Naive thymus-derived CD4-positive, alpha-beta T cell (primary cell): ENCODE measurements at places on chromosomes 4 and X.
A peak's percentile ranks its signal among the peaks of the same experiment; 100 is the strongest.

DNA sequence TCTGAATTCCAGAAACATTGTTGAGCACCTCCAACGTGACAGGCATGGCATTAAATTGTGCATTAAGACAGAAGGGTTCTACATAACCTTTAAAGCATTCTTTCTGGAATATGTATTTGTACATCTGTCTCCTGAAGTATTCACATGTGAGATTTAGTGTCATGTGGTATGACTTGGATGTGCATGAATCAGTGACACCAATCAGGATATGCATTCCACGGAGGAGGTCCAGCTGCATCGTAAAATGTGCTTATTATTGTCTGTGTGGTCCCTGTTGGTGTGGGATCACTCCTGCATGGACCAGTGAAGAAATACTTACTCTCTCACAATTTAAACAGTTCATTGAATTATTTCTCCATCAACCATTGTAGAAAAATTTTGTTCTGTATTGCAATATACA lies 149.0 kb downstream of the MID1 start:
- no peak for DNase-seq

GRCh38 chr4:77360451-77360850 lies 203.4 kb downstream of the CCNG2 start:
- DNase-seq = no peak

GRCh38 chr4:101200561-101200960 lies 146.8 kb downstream of the PPP3CA start:
- DNase-seq = no peak

GRCh38 chr4:128787509-128788311 lies 21.8 kb upstream of the JADE1 start:
- DNase-seq = no peak

GRCh38 chr4:103152381-103152780 lies 45.8 kb downstream of the CENPE start:
- no peak for DNase-seq

- no peak for DNase-seq
These were observed 57.7 kb downstream of the TRIM2 start for GRCh38 chr4:153261914-153262313.

- DNase-seq = no peak
These were observed 131.6 kb upstream of the TMEM164 start for GRCh38 chrX:109871121-109871888.

DNA sequence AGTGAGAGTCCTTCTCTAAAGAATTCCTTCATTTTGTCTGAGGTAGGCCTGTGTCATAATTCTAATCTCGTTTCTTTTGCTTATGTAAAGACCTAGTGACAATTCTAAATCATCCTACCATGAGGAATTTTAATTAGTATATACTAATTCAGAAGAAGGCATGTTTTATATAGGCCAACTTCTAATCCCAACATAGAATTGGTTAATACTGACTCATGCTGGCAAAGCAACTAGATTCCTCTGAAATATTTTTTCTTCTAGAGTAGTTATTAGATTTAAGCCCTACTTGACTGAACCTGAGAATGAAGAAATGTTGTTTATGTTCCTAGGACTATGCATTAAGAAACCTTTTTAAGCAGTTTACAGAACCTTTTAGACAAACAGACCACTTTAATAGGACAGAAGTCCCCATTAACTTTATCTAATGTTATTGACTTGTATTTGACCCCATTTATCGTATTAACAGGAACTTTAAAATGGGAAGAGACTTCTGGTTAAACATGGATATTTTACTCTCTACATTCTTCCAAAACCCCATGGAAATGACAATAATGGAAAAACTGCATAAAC lies 56.1 kb upstream of the EIF1AX start:
- no peak for DNase-seq

DNA sequence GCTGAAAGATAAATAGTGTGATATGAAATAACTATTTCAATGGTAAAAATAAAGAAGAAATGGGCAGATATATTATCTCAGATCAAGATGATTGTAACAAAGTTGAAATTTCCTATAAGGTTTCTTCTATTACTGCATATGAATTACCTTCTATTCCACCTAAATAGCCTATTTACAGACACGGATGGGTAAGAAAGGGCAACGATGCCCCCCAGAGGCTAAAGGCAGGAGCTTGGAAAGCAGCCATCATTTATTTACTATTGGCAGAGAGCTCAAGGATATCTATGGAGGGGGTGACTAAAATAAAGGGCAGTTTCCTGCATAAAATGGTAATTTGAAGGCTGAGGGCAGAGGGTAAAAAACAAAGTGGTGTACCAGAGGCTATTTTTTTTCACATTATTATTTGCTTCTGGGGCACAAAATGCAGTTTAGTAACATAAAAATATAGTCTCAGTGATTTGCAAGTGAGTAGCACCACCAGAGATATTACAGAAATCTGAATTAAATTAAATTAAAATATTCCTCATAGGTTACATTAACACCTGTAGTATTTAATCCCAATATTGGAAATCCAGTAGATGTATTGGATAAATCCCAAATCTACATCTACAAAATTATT lies 123.1 kb downstream of the BTC start:
- no peak for DNase-seq

DNA sequence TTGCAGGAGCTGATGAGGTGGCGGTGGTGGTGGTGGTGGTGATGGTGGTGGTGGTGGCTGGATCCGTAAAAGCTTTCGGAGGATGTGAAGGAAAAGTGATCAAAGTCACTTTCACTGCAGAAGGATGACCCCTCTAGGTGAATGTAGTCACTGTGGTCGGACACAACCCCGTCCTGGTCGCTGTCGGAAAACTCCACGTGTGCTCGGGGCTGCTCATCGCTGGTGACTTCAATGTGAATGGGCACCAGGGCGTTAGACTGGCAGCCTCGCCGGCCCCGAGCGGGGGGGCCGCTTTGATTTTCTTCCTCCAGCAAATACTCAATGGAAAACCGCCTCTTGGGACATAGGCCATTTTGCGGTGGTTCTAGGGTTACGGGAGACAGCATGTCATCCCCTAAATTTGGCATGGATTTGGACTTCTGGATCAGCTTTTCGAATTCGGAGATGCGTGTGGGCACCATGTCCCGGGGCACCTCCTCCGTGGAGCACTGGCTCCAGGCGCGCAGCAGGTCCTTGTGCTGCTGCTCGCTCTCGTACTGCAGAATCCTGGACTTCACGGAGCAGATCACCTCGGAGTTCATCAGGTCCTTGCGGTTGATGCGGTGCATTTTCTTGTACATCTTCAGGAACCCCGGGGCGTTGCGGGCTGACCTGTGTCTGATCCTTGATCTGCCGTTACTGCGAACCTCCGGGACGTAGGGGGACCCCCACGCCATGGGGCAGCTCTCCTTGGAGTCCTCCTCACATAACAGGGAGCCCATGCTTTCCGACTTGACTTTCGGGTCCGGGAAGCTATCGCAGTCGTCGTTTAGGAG lies 88.3 kb upstream of the PDLIM3 start:
- no peak for DNase-seq

DNA sequence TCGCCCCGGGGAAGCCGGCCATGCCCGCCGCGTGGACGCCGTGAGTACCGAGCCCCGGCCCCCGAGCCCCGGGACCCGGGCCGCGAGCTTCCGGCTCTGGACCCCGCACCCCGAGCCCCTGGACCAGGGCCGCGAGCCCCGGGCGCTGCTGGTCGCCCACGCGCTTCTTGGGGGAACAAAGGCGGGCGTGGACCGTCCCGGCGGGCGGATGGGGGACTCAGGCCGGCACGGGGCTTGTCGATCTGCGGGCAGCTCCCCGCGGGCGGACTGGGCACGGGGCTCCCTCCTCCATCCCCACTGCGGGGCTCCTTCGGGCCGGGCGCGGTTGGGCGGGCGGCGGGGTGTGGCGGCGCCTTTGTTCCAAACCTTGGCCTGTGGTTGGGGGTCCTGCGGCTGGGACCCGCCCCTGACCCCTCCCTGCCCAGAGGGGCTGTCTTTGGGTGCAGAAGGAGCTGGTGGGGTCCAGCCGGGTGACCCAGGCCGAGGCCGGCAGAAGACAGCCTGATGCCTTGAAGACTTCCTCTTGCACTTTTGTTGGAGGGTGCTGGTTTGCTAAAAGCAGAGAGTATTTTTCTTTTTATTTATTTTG lies 25.2 kb upstream of the ADD1 start:
- DNase-seq = no peak

DNA sequence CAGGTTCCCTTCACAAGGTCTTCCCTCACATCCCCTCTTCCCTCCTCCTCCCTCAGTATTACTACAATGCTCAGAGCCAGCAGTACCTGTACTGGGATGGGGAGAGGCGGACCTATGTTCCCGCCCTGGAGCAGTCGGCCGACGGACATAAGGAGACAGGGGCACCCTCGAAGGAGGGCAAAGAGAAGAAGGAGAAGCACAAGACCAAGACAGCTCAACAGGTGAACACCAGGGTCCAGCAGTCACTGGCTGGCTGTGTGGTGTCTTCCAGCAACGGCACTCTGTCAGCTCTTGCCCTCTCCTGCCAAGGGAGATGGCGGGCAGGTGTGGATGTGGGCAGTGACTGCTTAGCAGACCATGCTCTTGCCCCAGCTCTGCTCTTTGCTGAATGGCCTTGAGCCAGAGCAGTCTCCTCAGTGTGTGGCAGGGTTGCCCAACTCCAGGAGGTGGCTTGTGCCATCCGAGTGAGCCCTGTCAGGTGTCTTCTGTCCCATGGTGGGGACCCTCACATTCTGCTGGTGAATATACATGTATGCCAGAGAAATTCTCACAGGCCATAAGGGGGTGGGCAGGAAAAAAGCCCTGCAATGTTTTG lies 11.4 kb upstream of the UBA1 start:
- DNase-seq = no peak

- no peak for DNase-seq
These were observed 136.0 kb downstream of the GABRB1 start for GRCh38 chr4:47167081-47168035.

GRCh38 chr4:54588404-54588803 lies 69.4 kb upstream of the KIT start:
- DNase-seq = no peak

GRCh38 chr4:181006499-181007260 lies 1236.5 kb upstream of the TENM3 start:
- no peak for DNase-seq

DNA sequence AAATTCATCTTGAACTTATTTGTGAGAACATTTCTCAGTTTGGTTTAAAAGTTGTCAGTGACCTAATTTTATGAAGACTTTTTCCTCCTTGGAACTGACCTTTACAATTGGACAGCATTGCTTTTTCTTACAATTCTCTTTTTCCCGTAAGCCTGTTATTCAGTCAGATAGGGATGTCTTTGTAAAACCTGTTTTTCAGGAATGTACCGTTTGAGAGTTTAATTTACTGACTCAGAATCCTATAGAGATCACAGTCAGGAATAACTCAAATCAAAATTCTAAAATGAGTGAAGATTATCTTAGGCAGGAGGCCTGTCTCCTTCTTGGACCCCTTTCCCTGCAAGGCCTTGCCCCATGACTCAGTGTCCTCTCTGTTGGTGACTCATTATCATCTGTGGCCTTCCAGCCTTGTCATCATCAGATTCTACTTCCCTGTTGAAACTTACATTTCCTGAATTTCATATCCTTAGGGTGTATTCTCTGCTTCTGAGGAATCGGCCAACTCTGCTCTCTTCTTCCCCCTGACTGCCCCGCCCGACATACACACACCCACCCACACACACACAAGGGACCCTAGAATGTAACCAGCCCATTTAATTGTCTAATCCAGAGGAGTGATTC lies 99.8 kb downstream of the ARHGAP10 start:
- no peak for DNase-seq

GRCh38 chr4:40264995-40265909 lies 68.4 kb downstream of the RHOH start:
- DNase-seq = peak; percentile 58

DNA sequence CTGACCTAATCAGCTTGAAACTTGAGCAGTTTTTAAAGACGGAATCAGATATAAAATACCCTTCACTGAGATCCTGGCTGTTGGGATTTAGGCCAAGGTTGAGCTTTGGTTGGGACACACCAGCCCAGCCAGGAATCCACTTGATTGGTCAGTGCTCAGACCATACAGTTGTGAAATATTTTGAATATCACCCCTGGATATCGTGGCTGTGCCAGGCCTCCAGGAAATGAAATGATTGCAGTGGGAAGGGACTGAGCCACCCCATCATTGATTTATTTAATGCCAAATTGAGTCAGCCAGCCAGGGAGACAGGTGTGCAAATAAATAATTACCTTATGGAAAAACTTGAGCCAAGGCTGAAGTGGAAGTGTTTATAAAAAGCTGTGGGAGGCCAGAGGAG lies 128.4 kb upstream of the SCML1 start:
- no peak for DNase-seq

DNA sequence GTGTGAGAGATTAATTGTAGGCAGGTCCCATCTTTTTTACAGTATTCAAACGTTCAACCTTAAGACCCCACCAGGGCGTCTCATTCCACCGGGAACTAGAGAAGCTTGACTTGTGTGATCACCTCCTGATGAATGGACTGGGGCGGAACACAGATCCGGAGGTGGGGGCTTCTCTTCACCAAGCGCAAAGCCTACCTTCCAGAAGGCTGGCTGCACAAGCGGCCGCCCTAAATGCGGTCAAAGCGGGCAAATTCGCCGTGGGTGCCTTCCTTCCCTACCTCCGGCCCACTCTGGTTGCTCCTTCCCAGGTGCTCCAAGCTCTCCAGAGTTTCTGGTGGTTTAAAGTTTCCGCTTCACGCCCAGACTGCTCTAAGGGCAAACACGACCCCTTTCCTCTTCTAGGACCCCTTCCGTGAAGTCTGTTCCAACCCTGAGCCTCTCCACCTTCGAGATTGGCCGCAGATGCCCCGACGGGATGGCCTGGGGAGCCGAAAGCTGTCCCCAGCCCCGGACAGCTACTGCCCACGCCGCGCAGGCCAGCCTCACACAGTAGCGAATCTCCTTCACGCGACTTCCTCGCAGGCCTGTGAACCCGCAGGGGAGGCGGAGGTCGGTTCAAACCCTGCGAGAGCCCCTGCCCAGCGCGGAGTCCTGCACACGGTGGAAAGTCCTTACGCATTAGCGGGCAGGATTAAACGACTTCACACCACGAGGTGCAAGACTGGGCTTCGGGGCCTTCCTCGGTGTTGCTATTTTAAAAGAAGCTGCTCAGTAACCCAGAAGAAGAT lies 1.6 kb upstream of the WWC2 start:
- peak; percentile 14 for DNase-seq

DNA sequence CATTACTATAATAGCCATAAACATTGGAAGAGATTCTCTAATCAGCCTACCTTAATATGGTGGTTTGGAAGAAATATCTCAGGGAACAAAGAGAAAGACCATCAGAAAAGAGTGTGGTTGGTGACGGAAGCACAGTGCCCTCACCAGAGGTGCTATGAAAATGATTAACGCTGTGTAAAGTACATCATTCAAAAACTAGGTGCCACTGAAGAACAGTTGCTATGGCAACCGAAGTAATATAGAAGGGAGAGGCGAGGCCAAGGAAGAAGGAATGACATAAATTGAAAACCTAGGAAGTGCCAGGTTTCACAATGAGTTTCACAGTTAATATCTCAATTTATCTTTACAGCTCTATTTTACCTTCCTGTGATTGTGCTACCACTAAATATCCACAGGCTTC lies 57.0 kb upstream of the ARSJ start:
- no peak for DNase-seq

GRCh38 chrX:9433596-9433995 lies 31.3 kb upstream of the TBL1X start:
- DNase-seq = no peak

GRCh38 chr4:164402554-164402953 lies 351.4 kb upstream of the SMIM31 start:
- no peak for DNase-seq

GRCh38 chrX:3129256-3129655 lies 88.0 kb downstream of the ARSF start:
- no peak for DNase-seq
